ENCODE measurements at places on chromosomes 3 and 15.

DNA sequence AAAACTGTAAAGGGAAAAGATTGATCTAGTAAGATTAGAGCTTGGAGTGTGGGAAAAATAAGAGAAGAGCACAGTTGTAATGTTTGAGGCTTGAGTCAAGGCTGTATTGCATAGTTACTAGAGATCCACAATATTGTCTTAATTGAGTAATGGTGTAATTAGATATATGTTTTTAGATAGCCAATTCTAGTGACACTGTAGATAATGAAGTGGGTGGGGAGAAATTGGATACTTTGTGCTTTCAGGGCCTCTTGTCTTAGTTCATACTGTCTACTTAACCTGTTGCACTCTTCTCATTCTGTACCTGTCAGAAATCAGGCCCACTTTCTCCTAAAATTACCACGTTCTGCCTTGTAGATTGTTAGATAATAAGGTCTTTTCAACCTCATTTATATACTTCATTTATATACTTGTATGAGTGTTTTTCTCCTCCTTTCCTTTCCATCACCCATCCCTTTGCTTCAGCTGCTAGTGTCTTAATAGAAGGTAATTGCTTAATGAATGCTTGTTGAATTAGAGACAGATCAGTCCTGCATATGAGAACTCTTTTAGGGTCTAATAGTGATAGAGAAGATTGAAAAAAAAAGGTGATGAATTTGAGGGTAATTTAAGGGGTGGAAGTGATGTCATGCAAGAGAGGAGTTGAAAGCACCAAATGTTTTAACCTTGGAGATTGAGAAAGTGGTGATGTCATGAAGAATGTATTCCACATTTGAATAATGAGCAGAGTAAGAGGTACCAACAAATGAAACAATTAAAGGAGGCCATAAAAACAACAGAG is 32.0 kb downstream of the PIK3CA start:
- no peak for DNase-seq

GRCh38 chr3:191355406-191355805 is 25.1 kb upstream of the UTS2B start:
- DNase-seq: no peak

DNA sequence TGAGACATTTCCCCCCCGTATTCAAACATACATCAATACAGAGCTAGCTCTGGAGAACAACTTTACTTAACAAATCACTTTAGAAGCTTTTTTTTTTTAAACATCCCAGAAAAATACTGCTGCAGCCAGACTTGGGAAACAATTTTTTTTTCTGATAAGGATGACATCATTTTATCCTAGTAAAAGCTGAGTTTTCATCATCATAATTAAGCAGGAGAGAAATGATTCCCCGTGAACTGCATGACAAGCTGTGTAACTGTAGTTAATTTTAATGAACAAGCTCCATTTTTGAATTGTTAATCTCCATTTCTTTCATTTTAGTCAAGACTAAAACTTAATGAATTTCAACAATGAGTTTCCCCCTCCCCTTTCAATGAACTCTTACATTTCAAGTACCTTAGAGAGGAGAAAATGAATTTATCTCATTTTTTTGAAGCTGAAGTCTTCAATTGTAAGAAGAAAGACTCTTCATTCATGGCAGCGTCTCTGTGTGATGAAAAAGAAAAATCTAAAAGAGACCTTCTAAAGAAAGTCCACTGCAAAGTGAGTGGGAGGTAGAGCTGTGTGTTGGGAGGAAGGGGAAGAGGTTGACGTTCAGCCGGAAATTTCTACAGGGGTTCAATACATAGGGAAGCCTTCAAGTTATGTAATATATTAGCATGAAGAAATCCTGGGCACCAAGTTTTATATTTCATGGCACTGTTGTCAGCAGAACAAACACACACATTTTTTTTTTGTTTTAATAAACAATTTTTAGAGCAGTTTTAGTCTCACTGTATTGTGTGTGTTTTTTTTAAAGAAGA is 31.7 kb downstream of the HES1 start:
- DNase-seq: no peak

- DNase-seq: no peak
Measured at GRCh38 chr3:52525680-52526561, 7.7 kb downstream of the NT5DC2 start.

- DNase-seq: no peak
Measured at GRCh38 chr3:71468311-71469137, 115.0 kb downstream of the FOXP1 start.

- DNase-seq: no peak
Measured at GRCh38 chr15:98771541-98771940, 123.2 kb downstream of the IGF1R start.

GRCh38 chr3:114214542-114215341 is 22.6 kb downstream of the ZNF80 start:
- DNase-seq: no peak

DNA sequence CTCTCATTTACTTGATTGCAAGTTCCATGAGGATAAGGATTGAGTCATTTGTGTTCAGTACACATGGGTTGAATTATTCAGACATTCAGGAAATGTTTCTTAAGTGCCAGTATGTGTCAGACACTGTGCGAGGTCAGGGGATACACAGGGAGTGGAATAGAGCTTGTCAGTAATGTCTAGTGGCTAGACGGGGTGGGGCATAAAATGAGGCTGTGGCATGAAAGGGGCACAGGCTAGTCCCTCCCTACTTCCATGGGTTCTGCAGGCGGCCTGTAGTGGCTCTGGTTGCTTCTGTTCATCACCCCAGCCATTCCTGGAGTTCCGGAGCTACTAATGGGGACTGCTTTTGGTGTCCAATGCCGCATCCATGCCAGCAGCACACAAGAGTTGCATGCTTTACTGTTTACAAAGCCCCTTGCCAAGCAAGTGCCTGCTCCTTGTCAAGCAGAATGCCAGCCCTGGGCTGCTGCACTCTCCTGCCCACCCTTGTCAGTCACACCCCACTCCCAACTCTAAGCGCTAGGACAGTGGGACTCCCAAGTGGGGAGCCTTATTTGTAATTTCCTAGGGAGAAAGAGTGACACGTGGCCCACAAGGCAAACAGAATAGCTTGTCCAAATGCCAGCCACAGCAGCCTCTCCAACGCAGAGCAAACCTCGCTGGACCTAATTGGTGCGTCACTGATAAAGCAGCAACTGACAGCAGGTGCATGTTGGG is 70.8 kb downstream of the RAB11A start:
- DNase-seq: no peak

DNA sequence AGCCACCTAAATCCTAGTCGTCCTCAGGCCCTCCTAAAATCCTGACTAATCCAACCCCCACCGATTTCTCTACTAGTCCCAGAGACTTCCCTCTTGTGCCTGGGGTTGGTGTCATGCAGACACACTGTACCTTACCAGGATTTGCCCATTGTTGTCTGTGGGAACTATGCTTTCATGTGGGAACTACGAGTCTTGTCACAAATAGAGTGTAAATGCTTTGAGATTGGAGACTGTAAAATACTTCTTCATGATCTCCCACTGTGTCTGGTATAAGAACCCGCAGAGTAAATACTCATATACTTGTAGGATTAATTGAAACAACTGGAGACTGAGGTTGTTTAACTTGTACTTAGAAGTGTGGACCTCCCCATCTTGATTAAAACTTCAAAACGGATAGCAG is 11.2 kb downstream of the B3GNT5 start:
- no peak for DNase-seq

DNA sequence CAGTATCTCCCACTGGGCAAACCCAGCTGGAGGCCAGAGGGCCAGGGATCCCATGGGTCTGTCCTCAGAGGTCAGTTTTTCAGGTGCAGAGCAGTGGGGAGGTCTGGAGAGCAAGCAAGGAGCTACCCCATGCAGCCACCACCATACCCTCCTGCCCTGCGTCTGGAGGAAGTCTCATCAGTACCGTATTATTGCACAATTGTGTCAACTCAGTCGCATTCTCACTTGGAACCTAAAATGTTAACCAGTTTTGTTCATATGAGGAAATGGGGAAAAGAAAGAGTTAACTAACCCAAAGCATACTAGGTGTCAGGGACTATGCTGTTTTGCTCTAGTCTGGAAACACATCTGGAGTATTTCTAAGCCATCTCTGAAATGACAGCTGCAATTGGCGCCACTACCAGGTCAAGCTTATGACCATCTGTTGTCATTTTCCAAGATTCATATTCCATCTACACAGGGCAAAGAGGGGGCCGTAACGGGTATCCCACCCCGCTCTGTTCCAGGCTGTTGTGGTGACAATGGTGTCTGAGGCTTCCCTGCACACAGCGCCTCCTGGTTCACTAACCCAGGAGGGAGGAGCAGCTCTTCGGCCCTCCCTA is 16.9 kb upstream of the APBA2 start:
- DNase-seq: no peak

- no peak for DNase-seq
Measured at GRCh38 chr15:43913026-43913780, 86.4 kb downstream of the WDR76 start.

DNA sequence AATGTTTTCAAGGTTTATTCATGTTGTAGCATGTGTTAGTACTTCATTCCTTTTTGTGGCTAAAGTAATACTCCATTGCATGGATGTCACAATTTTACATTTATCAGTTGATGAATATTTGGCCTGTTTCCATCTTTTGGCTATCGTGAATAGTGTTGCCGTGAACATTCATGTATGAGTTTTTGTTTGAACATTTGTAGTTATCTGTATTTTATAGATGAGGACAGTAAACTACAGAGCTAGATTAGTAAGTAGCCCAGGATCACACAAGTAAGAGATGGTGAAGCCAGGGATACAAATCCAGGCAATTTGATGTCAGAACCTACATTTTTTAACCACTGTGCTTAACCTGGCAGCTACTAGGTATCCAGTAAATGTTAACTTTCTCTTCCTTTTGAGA is 63.2 kb downstream of the ASTE1 start:
- DNase-seq: no peak

- DNase-seq: no peak
Measured at GRCh38 chr3:40166997-40167396, 142.5 kb upstream of the EIF1B start.

GRCh38 chr3:89395456-89395855 is 288.0 kb downstream of the EPHA3 start:
- DNase-seq: no peak

- no peak for DNase-seq
Measured at GRCh38 chr3:48305396-48305795, 28.1 kb downstream of the SPINK8 start.

GRCh38 chr15:58081456-58081855 is 15.9 kb upstream of the ALDH1A2 start:
- DNase-seq: no peak

DNA sequence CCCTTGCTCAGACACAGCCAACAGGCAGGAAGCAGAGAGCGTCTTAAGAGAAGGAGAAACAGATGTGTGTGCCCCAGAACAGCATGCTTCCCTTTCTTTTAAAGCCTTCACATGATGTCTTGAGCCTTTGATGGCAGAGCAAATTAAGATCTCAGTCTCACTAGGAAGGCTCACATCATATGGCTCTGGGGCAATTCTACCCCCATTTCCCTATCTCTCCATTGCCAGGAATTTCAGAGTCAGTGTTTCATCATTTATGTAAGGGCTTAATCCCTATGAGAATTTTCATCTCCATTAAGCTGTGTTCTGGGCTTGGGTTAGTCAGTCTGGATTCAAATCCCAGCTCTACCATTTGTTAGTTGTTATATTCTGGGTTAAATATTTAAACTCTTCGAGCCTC is 41.4 kb upstream of the GLCE start:
- DNase-seq: no peak

DNA sequence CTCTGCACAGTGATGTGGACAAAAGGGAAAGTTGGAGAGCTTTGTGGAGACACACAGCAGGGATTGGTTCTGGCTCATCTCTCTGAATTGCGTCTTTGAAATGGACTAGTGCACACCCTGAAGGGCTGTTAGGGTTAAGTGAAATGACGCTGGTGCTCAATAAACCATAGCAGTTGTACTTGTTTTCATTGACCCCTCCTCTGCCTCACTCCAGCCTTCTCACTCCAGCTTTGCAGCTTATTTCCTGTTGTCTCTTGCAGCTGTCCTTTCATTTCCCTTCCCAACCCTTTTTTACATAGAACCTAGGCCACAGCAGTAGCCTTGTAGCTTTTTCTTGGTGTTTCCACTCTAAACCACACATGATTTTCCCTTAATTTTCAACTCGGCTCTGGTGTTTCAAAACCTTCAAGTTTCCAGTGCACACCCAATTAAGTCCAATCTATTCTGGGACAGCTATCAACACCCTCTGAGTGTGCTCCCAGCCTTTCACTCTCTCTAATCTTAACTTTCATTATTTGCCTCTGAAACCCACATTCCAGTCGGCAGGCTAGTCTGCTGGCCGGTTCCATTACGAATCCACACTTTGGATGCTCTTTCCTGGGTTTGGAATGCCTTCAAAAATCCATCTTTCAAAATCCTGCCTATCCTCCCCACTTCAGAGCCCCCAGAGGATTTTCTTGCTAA is 6.4 kb downstream of the C3orf52 start:
- DNase-seq: no peak

- DNase-seq: no peak
Measured at GRCh38 chr3:56796202-56796601, 5.5 kb downstream of the ARHGEF3 start.

DNA sequence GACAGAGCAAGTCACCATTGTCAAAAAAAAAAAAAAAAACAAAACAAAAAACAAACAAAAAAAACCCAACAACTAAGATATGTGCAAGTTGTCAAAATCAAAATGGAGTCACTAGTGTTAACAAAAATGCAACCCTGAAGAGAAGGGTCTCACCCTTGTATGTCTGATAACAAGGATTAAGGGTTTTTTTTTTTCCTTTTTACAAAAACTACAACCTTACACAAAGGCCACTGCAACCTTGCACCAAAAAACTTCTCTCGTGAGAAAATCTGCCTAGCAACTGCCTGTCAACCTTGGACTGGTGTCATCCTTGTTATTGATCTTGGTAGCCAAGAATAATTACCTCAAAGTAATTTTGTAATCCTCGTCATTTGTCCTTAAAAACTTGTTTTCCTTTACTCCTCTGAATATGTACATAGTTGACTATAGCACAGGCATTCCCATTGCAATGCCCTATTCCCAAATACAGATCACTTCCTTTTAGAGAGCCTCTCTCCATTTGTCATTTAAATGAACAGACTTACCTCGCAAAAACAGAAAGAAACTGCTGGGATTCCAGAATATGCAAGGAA is 24.0 kb downstream of the TFRC start:
- DNase-seq: no peak
